H9 (cell line): ENCODE measurements at places on chromosomes 2 and 18.

DNA sequence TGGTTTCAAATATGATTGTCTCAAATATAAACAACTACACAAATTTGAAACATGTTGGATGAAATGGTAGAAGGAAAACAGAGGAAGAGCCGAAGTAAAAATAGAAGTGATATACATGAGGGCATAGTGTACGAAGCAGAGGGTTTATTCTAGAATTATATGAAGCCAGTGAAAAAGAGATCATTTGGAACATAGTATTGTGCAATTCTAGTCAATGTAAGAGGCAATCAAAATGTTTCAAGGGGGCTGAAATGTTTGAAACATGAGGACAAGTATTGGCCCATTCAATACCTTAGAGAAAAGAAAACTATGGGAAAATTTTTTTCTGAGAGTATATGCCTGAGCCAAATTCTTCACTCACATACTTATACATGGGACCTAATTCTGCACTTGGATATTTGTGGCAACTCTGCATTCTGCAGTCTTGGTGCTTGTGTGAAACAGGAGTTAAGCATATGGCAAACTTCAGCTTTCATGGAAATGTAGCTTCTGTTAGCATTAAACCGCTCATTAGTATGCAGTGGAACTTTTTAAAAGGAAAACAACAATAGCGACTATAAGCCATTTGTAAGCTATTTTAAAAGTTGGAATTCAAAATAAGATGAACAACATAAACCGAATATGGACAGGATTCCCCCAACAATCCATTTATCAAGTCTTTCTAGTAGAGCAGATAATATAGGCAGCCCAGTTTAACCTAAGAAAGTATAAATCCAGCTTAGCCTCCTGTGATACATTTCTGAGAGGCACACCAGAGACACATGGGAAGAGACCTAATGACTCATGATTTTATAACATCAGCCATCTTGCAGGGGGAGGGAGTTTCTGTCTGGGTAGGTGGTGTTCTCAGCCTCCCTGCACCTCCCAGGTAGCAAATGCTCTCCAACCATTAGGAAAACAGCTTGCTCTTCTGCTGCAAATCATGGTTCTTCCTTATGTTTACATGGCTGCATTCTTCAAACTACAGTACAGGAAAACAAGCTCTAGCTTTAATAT lies 197.8 kb downstream of the PAX3 start:
- DNase-seq, result no peak

GRCh38 chr2:134836986-134837385 lies 1.4 kb upstream of the ACMSD start:
- DNase-seq, result no peak

DNA sequence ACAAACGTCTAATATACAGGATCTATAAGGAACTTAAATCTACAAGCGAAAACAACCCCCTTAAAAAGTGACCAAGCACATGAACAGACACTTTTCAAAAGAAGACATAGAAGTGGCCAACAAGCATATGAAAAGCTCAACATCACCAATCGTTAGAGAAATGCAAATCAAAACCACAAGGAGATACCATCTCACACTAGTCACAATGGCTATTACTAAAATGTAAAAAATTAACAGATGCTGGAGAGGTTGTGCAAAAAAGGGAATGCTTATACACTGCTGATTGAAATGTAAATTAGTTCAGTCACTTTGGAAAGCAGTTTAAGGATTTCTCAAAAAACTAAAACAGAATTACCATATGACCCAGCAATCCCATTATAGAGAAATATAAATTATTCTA lies 1148.5 kb upstream of the FAM98A start:
- no peak for DNase-seq

DNA sequence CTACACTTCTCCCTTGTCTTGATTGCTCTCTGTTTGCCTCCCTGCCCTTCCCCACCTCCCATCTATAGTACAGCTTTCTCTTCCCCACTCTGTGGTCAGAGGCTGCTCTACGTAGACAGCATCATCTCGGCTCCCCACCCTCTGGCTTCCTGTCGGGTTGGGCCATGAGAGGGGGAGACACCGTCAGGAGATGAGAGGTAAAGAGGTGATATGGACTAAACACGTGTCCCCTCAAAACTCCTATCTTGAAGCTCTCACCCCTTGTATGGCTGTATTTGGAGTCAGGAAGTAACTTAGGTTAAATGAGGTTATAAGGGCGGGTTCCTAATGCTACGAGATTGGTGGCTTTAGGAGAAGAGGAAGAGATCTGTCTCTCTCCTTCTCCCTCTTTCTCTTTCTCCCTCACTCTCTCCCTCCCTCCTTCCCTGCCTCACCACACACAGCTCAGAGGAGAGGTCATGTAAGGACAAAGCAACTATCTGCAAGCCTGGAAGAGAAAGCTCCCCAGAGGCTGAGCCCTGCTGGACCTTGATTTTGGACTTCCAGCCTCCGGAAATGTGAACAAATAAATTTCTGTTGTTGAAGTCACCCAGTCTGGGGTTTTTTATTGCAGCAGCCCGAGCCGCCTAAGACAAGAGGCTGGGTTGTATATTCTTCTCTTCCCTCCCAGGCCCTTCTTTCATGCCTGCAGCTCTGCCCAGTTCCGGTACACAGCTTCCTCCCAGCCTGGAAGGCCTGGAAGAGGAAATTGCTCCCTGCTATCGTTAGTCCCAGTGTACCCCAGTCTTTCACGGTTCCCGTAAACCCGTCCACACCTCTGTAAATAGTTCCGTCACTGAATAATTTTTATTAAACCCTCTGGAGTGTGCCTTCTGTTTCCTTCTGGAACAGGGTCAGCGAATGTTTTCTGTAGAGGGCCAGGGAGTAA lies 138.0 kb downstream of the AKAIN1 start:
- DNase-seq, result no peak

- DNase-seq, result no peak
Observed at GRCh38 chr2:136232456-136233172, 114.7 kb upstream of the CXCR4 start.

GRCh38 chr2:162720559-162721271 lies 117.9 kb downstream of the KCNH7 start:
- no peak for DNase-seq

DNA sequence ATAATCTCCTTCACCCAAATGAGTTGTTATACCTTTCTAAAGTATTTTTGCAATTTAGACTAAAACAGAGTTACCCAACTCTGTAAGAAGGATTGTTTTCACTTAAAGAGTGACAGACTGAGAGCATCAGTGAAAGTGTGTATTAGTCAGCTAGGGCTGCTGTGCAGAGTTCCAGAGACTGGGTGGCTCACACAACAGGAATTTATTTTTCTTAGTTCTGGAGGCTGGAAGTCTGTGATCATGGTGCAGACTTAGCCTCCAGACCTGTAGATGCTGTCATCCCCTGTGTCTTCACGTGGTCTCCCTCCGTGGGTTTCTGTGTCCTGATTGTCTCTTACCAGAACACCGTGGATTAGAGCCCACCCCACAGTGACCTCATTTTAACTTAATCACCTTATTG lies 40.0 kb downstream of the BCL2L11 start:
- no peak for DNase-seq

DNA sequence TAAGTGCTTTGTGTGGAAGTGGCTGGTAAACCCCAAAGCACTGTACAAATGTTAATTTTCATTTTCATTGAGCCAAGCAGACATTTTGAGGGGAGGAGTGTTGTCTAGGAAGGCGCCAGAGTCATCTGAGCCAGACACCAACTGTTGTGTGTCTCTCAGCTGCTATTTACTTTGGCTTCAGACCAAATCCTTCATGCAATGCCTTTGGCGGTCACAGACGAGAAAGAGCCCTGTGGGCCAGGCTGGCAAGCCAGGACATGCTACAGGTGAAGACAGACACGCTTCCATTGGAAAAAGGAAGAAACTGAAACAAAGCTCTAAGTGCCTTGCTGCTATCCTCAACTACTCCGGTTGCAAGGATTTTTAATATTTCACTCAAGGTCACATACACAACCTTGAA lies 115.4 kb upstream of the CDC42EP3 start:
- no peak for DNase-seq

- peak; percentile 81 for DNase-seq
Observed at GRCh38 chr2:75064691-75065396, 106.4 kb downstream of the POLE4 start.

- DNase-seq, result no peak
Observed at GRCh38 chr2:197197895-197198311, 112.7 kb downstream of the ANKRD44 start.
